ENCODE measurements at places on chromosomes 13 and 19.

GRCh38 chr19:3132971-3133792 is 2.7 kb upstream of the GNA15 start:
- peak; percentile 82 for DNase-seq

DNA sequence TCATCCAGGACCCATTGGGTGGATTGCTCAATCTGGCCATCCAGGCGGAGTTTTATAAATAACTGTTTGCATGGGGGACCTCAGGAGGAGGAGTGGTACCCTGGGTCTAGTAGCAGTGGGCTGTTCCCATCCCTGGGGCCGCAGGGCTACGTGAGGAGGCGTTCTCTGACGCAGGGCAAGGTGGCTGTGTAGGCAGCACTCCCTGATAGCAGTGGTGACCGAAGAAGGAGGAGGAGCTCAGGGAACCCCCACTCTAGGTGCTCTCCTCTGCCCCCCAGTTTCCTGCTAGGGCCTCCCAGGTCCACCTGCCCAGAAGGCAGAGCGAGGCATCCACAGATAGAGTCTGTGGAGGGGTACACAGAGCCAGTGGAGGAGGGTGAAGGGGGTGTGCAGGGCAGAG is 64.1 kb downstream of the CCNE1 start:
- no peak for DNase-seq

DNA sequence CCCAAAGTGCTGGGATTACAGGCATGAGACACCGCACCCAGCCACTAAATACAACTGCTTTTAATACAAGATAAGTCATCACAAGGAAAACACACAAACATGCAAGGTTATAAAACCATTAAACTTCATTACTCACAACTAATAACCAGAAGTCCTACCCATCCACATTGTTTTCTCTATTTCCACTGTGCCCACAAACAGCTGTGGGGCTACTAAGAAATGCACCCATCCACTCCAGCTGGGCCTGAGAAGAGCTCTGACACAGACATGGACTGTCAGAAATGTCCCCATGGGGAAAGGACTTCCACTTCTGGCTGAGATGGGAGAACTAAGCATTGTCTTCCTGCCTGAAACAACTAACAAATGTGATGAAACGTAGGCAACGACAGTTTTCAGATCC is 17.2 kb downstream of the SAFB2 start:
- no peak for DNase-seq

DNA sequence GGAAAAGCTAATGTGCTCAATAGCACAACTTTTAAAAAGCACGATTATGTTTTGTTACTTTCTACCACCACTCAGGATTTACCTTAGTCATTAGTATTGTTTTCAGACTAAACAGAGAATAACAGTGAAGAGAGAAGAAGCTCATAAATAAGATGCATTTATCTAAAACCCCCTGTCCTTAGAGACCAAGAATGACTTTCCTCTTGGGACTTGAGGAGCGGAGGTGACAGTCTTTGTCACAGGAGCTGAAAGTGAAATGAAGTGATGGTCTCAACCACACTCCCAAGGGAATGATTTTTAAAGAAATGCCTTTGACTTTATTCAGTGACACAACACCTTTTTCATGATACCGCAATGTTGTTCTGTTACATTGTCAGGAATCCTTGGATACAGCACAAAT is 190.6 kb upstream of the NBEA start:
- DNase-seq = no peak

GRCh38 chr13:110108348-110109139 is 198.4 kb downstream of the COL4A1 start:
- peak; percentile 22 for DNase-seq

DNA sequence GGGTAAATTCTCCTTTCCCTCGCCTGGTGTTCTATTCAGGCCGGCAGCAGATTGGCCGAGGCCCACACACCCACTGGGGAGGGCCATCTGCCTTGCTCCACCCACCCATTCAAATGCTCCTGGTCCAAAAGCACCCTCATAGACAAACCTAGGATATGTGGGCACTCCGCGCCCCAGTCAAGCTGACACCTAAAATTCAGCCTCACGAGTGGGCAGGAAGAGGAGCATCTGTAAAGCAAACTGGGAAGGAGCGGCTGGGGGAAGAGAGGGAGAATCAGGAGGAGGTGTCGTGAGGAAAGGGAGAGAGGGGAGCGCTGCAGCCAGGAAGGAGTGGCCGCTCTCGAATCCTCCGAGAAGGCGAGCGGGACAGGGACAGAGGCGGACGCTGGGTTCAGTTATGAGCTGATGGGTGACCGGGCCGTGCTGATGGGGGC is 136.9 kb downstream of the USP12 start:
- no peak for DNase-seq

- DNase-seq = no peak
Observed at GRCh38 chr13:32636711-32637110, 50.5 kb downstream of the PDS5B start.

GRCh38 chr13:109735436-109735966 is 50.9 kb downstream of the IRS2 start:
- DNase-seq = no peak

DNA sequence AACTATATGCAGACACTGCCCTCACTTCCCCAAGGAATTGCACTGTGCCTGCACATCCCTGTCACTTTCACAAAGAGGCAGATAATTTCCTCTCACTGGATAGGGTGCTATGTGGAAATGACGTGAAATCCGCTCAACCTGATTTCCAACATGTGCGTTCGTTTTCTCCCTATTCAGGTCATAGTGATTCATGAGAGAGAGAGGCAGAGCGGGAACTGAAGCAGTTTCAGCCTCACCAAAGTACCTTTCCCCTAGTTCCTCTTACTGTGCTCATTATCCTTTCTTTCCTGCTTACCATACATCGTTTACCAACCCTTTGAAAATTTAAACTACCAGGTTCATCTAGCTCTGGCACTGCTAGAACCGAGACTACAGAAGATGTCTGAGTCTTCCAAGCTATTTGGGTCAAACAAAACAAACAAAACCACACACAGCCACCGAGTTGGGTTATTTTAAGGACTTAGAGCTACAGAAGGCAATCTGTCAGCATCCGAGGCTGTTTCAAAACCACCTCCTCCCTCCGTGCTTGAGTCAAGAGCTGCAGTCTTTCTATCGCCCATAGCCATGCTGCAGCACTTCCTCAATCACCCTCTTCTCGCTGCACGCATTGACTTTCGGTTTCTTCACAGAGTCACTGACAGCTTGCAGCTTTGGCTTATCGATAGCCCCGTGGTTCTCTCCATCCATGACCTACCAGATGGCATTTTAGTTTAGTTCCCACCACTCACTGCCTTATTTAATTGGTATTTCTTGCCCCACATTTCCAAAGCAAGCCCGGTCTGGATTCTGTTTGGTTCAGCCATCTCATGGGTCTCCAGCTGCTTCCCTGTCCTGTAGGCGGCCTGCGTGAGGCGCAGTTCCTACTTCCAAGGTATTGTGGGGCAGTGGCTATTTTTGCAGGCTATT is 1395.8 kb downstream of the EFNB2 start:
- peak; percentile 86 for DNase-seq
